Activated gamma-delta T cell treated with Interleukin-2 at 50 U/mL for 16 hours (primary cell): ENCODE measurements at places on chromosomes 7 and 10.

GRCh38 chr10:72173619-72174296 lies 42.1 kb upstream of the ANAPC16 start:
- no peak for DNase-seq

GRCh38 chr10:132836832-132837540 lies 51.0 kb upstream of the NKX6-2 start:
- peak; percentile 32 for DNase-seq

DNA sequence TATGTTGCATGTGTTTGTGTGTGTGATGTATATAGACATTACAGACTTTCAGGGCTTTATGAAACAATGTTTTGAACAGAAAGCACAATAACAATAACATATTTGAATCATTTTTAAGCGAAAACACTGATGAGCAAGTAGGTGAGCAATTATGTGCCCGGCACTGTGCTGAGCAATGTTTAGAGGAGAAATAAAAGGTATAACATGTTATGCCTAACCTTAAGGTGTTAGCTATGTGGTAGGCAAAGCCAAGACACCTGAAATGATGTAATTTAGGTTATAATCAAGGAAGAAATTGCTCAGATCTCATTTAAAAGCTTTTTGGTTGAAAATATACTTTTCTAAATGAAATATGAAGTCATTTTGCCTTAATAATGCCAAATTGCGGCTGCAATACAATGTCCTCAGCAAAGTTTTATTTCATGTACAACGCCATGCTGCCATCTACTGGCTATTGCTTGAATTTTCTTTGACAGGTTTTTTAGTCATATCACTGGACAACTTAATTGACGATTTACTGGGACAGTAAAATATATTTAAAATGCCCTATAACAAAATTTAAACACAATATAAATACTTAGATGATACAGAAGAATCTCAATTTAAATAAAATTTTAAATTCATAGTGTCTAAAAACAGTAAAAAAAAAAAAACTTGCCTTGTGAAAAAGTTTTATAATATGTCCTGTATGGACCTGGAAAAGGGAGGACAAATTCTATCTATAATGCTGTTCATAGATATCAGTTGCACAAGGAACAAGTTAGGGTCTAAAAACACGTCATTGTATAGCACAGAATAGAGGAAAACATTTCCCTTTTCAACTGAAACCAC lies 131.1 kb upstream of the CDK1 start:
- peak; percentile 38 for DNase-seq

DNA sequence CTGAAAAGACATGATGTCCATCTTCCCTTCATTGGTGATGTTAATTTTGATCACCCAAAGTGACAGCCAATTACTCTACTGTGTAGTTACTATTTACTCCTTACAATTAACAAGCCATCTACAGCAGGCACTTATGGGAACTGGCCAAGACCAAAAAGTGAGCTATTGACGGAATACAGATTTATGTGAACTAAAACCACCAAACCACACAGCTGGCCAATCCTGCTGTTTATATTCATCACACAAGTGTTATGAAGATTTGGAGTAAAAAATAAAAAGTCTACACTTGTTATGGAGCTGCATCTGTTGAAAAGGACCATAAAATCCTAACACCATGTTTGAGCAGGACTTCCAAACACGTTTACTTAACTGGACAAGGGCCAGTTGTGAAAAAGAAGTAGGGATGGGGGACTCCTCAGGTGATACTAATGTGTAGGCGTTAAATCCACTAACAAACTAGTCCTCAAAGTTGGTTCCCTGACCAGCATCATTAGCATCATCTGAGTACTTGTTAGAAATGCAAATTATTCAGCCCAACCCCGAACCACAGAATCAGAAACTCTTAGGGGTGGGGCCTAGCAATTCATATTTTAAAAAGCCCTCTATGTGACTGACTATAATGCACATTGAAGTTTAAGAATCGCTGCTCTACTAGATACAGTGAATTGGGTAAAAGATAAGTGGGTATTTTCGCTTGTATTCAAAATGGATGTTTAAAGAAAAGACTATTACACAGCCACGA lies 11.6 kb downstream of the MCMBP start:
- DNase-seq = no peak

GRCh38 chr7:144391823-144392255 lies 11.7 kb downstream of the NOBOX start:
- DNase-seq = no peak

DNA sequence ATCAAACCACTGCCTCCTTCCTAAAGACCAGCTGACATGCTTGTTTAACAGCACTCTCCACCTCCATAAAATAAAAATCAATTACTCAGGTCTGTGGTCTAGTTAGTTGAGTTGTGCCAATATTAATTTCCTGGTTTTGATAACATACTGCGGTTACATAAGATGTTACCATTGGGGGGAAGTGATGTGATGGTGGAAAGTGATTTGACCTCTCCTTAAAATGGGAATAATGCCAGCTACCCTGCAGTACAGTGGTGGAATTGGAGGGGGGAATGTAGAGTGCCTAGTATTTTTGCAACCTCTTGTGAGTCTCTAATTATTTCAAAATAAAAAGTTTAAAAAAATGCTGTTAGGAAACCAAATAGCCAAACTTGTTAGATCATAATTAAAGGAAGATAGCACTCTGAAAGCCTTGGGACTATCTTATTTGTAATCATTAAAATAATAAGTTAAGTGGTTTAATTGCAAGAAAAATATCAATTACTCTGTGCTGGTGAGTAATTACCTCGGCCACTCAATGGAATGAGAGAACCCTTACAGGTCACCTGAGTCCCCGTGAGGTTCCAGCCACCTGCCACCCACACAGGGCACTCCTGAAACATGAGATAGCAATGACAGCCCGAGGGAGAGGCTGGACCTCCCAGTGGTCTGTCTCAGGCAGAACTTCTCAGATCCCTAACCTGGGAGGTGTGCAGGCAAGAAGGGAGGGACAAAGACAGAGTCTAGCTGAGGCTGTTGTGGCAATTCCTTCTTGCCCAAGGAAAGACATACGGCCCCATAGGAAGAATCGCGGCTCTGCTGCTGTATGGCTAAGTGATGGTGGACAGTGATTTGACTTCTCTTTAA lies 94.1 kb downstream of the SH3PXD2A start:
- no peak for DNase-seq

GRCh38 chr10:74122060-74122459 lies 28.6 kb downstream of the AP3M1 start:
- no peak for DNase-seq

- DNase-seq = peak; percentile 50
Observed at GRCh38 chr7:142482891-142483658, 225.2 kb upstream of the PRSS58 start.

DNA sequence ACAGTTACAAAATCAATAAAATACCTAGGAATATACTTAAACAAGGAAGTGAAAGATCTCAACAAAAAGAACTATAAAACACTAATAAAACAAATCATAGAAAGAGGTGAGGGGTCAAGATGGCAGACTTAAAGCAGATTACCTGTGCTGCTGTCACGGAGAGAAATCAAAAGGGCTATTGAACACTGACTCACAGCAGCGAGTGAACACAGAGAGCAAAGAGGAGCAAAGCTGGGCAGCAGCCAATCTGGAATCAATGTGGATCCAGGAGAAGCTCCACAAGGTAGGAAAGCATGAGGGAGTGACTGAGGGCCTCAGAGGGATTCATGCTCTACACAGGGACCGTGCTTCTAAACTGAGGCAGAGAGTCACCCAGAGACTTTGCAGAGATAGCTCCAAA lies 562.0 kb upstream of the SEMA3D start:
- no peak for DNase-seq

GRCh38 chr10:76357726-76358415 lies 926.4 kb downstream of the LRMDA start:
- no peak for DNase-seq

GRCh38 chr7:149147072-149147751 lies at the start of gene ZNF398:
Gene ZNF398, plus strand, starts transcription at chr7:149147453. Its CDS starts 290 bp downstream, at chr7:149147743.
- DNase-seq = peak; percentile 76

DNA sequence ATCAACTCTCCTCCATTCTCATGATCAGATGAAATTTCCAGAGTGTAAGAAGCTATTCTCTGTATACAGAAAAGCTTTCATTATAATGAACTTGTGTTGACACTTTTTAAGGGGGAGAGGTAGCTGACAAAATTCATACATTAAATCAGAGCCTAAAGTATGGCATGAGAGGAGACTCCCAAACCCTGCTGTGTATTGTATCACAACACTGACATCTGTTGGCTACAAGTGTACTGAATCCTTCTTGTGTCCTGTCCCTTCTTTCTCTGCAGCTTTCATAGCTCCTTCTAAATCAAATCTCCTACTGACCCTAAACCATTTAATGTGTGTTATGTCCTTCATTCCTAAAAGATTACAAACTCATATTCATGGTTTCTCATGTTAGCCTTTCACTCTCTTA lies 70.9 kb downstream of the GCC1 start:
- no peak for DNase-seq

DNA sequence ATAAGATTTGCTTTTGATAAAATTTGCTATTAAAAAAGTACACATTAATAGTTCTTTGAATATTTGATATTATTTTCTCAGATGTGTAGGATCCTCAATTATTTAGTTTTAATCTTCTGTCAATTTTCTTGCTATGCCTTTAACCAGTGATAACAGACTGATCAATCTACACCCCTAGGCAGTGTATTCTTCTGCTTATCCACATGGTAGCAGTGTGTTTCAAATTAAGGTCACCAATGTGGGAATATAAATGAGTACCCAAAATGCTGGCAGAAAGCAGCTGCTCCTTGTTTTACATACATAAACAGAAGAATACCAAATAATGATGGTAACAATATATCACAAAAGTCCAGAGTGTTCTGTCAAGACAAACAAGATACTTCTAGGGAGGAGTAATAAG lies 87.0 kb downstream of the SKAP2 start:
- DNase-seq = no peak

GRCh38 chr7:116862234-116862950 lies at the start of gene CAPZA2:
Gene CAPZA2, plus strand, starts transcription at chr7:116862587. Its CDS starts 25 bp downstream, at chr7:116862612.
- DNase-seq = peak; percentile 94

DNA sequence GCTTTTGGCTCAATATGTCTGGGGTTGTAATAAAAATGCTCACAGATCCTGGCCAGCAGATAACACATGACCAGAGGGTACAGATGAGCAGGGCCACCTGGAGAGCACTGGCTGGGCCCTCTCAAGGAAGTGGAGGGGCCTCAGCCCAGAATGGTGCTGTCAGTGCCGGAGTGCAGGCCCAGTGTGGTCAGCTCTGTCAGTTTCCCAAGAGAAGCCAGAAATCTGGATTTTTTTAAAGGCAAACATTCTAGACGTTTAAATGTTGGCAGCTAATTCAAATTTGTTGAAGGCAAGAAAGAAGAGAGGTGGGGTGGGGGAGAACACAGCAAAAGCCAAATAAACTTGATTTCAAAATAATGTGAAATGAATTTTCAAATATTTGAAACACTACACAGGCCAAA lies 2.0 kb downstream of the C10orf105 start:
- DNase-seq = no peak

GRCh38 chr7:47266131-47266706 lies 315.7 kb downstream of the TNS3 start:
- no peak for DNase-seq

- no peak for DNase-seq
Observed at GRCh38 chr10:62588116-62588515, 213.9 kb downstream of the ZNF365 start.

GRCh38 chr10:29559996-29560395 lies 74.8 kb downstream of the SVIL start:
- DNase-seq = no peak

GRCh38 chr7:106281127-106281526 lies 3.7 kb downstream of the NAMPT start:
- DNase-seq = no peak

GRCh38 chr7:3673524-3673923 lies 372.5 kb downstream of the SDK1 start:
- peak; percentile 33 for DNase-seq

DNA sequence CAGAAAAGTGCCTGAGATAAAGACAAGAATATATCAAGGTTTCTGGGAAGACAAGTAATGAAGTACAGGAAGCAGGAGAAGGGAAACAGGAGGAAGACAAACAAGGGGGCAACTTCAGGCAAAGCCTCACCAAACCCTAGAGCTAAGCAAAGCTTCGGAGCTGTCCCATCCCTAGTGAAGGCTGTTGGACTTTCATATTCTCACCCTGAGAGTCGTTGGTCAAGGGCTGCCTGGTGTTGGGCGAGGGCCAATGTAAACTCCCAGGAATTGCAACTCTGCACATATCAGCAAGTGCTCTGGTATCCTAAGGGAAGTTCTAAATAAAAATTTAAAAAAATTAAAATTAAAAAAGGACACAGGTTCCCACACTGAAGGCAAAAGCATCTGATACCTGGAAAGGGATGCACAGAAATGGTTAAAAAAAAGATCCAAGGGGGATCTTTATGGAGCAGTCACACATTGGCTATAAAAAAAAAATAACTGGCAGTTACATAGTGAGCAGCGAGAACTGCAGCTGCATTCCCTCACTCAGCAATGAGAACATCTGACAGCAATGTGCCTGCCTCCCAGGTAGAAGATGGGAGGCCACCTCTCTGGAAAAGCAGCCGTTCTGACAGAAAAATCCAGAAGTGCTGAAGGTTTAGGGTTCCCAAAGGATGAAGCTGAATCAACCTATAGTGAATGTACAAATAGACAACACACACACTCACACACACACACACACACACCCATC lies 304.7 kb downstream of the WDR11 start:
- no peak for DNase-seq

GRCh38 chr7:140475747-140476333 lies 3.5 kb downstream of the MKRN1 start:
- peak; percentile 47 for DNase-seq

GRCh38 chr7:106767498-106768323 lies 97.4 kb upstream of the PIK3CG start:
- DNase-seq = no peak

GRCh38 chr7:104604706-104605105 lies 276.3 kb downstream of the LHFPL3 start:
- no peak for DNase-seq

DNA sequence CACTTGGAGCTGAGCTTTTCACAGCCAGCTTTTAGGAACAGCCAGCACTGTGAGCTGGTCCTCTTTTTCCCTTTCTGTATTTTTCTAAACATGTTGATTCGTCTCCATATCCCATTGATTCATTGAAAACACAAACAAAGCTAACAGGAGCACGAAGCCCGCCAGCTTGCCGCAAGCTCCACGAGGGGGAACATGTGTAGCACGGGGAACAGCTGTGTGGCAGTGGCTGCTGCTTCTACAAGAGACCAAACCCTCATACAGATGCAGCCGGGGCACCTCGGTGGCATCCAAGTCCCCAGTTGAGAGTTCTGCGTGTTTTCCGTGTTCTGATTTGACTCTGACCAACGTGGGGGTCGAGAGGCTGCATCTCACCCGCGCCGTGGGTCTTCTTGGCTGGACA lies 80.8 kb upstream of the SH2B2 start:
- DNase-seq = no peak

- DNase-seq = peak; percentile 6
Observed at GRCh38 chr10:60944058-60944909, at the start of gene RHOBTB1. Gene RHOBTB1, minus strand, starts transcription at chr10:60944185. Its CDS starts 32,643 bp downstream, at chr10:60911542.

DNA sequence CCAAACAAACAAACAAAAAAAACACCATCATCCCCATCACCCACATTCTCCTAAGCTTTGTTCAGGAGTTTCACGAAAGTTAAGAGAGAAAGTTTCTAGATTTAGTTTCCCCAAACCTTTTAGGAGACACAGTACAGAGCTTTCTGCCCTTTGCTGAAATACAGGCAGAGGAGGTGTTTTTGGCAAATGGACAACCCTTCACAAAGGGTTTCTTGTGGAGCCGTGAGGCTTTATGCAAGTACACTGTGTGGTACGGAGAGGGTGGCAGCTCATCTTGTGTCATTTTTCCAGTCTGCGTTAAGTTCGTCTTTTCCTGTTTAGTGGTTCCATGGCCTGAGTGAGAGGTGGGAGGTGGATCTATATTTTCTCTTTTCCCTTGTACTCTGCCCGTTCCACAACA lies 215.5 kb upstream of the PRKCQ start:
- no peak for DNase-seq

GRCh38 chr7:131745390-131746248 lies 189.2 kb upstream of the PODXL start:
- DNase-seq = no peak
